ENCODE measurements at places on chromosomes 5 and 9.

GRCh38 chr9:68653141-68653595 lies 51.9 kb upstream of the PIP5K1B start:
- no peak for DNase-seq

GRCh38 chr5:116379306-116379705 lies 195.3 kb downstream of the SEMA6A start:
- DNase-seq = no peak

DNA sequence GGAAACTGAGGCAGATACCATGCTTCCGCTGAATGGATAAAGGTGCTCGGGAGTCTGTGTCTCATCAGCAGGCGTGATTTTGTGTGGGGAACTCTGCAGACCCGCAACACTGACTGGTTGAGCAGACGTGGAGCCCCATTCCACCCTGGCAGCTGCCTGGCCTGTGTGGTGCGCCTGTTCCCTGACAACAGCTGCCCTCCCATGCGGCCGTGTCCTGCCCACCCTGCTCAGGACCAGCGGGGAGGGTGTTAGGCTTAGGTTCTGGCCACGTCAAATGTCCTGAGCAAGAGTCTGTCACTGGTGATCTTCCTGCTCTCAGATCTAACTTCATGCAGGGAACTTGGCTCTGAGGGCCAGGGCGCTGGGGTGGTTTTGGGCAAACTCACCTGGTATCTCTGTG lies 417.7 kb upstream of the IRX4 start:
- no peak for DNase-seq

- no peak for DNase-seq
Measured at GRCh38 chr5:136020383-136021015, 8.3 kb upstream of the TGFBI start.

GRCh38 chr5:119367502-119368237 lies 11.9 kb downstream of the TNFAIP8 start:
- no peak for DNase-seq

DNA sequence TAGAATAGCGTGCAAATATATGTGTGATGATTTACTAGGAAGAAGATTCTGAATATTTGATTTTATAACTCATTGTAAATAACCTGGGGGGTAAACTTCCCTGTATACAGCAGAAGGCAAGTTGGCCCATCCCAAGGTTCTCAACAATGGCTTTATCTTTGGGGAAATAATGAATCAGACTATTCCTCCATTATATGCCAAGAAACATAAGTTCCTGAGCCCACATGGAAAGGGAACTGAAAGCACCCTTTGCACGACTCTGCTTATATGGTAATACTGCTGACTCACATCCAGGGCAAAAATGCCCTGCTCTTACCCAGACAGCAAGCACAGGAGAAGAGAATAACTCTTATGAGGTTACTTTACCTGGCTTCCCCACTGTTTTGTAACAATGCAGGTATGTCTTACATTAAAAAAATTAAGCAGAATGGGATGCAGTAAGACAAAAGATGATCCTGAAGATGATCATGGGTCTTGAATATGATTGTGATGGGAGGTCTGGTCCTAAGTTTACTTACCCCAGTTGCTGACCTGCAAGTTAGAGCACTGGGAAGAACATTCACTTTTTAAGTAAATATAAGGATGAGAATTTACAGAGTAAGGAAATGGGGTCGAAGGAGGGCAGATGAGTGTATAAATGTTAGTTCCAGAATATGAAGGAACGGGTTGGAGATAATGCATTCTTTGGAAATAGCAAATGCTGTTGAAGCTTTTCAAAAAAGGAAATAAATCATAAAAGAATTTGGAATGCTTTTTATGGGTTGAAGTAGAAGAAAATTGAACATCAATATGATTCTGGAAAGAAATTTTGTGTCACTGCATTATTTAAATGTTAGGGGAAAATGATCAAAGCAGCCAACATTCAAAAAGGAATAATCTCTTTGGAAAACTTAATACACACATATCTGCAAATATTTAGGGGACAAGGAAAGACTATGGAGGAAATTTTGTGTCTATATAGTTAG lies 428.4 kb upstream of the MPDZ start:
- no peak for DNase-seq

All from posterior cingulate gyrus (tissue), 11 donors.